Hepatocyte (in vitro differentiated cells): ENCODE measurements at places on chromosomes 4 and X. TPM values are rescaled to one million over a fixed set of nuclear protein-coding genes. Genes with fewer than 3 reads are reported as not detected.
A peak's percentile ranks its signal among the peaks of the same experiment; 100 is the strongest.

Gene TAF1
- 1.9 and 2.7 TPM in 2 replicates for polyA plus RNA-seq

- no peak for DNase-seq
These were observed 355 bp downstream of the GRID2 start for GRCh38 chr4:92304121-92304520.

DNA sequence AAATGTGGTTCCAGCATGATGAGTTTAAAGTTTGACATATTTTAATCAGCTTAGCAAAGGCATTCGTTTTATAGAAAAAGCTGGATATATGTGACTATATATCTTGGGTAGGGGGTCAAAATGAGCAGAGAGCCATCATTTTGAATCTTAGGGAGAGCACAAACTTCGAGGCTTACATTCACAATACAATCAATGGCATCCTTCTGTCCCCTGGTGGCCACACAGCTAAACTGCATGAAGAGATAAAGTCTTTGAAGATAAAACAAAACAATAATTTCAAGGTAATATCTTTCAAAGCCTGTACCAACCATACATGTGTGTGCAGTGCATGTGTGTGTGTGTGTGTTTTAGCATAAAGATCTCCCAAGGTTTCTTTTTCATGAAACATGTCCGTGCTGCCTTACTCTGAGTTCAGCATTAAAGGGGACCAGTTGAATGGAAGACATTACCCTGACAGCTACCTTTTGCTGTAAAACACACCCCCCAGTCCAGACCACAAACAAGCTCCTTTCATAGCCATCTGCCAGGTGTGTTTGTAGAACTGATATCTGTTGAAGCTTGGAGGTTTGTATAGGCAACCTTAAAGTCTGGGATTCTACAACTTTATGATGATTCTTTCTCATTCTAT lies 22.0 kb downstream of the DYNLT3 start:
- peak; percentile 43 for DNase-seq

GRCh38 chrX:50812995-50813842 lies 775 bp downstream of the SHROOM4 start:
- peak; percentile 52 for DNase-seq

GRCh38 chrX:9163214-9163709 lies 129.3 kb upstream of the FAM9B start:
- no peak for DNase-seq
